WTC11 (cell line): ENCODE measurements at places on chromosomes 6 and 20. TPM values are rescaled to one million over a fixed set of nuclear protein-coding genes. Genes with fewer than 3 reads are reported as not detected.

PRND gene
- total RNA-seq, result 0.04 to 0.07 TPM in 2 of 3 replicates, not detected in the other

HECA gene
- total RNA-seq, result 8.1 to 9.4 TPM (median 8.1 TPM) in 3 replicates

PRSS35 gene
- total RNA-seq, result 2.7 to 6.7 TPM (median 3.1 TPM) in 3 replicates

TP53TG5 gene
- 0.37 to 0.85 TPM in 2 of 3 replicates, not detected in the other for total RNA-seq

HTR1E gene
- 0.09 TPM in 2 of 3 replicates, not detected in the other for total RNA-seq

PGC gene
- 0.55 to 0.63 TPM (median 0.62 TPM) in 3 replicates for total RNA-seq

HLA-A gene
- 93.2 to 135 TPM (median 134 TPM) in 3 replicates for total RNA-seq

MEP1A gene
- total RNA-seq, result 0.09 TPM in 1 of 3 replicates, not detected in the others

HLA-DRA gene
- 2.8 to 3.9 TPM (median 3.6 TPM) in 3 replicates for total RNA-seq

MAPK14 gene
- 30.8 to 34.7 TPM (median 34.0 TPM) in 3 replicates for total RNA-seq

TNFRSF6B gene
- total RNA-seq, result not detected in 3 replicates

LTB gene
- total RNA-seq, result 1.0 to 1.5 TPM (median 1.3 TPM) in 3 replicates

MKKS gene
- 16.5 to 20.9 TPM (median 17.0 TPM) in 3 replicates for total RNA-seq

CLIC5 gene
- 0.22 to 0.39 TPM (median 0.32 TPM) in 3 replicates for total RNA-seq

UNC93A gene
- total RNA-seq, result 0.70 to 3.1 TPM (median 1.8 TPM) in 3 replicates
